ENCODE measurements at places on chromosomes 3 and 15.

DNA sequence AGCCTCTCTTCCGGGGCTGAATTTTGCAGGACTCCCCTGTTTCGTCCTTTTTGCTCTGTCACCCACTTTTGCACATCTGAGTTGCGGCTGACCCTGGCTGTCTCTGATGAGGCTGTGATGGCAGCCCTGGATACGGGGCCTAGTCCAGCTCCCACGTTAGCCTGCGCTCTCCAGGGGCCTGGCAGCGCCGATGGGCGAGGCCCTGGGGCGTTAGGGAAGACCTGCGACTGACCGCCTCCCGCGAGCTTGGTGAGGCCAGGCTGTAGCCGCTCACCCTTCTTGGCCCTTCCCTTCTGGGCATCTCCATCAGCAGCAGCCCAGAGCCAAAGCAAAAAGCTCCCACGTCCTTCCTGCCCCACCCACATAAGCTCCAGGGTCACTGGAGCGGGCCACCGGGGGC lies 85.2 kb downstream of the FBLN2 start:
- no peak for DNase-seq

DNA sequence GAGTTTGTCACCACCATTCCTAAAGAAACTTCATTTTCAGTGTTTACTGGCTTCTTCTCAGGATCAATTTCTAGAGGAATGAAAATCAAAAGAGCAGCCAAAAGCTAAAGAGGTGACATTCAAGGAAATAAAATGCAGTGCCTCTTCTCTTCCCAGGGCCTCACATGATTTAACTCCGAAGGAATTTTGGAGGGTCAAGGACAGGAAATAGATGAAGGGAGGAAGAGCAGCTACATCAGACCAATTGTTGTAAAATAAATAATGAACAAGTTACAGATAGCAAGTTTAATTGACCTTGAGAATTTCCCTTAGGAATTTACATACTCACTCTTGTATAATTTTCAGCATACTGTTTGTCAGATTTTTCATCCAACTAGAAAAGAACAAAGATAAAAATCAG lies 78.1 kb downstream of the LRRFIP2 start:
- no peak for DNase-seq

DNA sequence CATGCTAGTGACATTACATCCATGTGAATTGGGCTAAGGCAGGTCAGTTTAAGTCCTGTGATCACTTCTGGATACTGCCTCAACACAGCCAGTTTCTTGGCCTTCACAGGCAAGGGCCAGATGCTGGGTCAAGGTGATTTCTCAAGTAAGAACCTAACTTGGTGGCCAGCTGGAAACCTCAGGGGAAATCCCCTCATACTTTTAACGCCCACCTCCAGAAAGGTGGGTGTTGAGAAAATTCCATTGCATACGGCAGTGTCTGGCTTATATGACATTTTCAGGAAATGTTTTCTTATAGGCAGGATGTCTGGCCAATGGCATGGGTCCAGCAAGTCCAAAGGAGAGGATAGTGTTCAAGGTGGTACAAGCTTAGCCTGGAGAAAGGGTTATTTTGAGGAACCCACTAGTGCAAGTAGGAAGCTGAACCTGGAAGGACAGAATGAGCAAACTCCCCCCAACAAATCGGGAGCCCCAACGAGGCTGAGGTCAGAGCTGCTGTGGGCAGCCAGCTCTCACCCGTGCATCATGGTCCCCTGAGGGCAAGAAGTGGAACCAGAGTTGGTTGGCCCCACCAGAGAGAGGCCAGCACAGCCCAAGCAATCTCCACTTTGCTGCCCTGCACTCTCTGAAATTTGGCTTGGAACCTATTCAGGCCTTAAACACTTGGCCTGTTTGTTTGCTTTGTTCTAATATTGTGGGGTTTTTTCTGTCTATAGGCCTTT lies 135.4 kb downstream of the PDE8A start:
- no peak for DNase-seq

- peak; percentile 76 for DNase-seq
Observed at GRCh38 chr3:13189639-13190377, 116.6 kb upstream of the IQSEC1 start.

- DNase-seq: no peak
Observed at GRCh38 chr3:18526667-18527066, 101.5 kb upstream of the SATB1 start.

GRCh38 chr3:65776081-65776480 lies 262.6 kb downstream of the MAGI1 start:
- no peak for DNase-seq

DNA sequence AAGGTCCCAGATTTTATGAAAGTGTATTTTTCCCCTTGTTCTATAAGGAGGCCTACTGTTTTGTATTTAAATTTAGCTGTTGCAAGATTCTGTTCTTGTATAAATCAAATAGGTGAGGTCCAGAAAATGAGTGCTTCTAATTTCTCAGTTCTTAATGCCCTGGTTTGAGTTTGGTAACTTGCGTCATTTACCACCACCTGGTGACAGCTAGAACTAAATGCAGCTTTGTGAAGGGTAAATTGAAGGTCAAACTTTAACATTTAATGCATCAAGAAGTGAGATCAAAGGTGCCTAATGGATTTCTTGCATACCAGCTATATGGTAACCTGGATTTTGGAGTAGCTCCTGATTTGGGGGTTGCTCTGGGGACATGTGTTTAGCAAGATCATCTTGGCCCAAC lies 50.7 kb upstream of the POLR2M start:
- no peak for DNase-seq

- no peak for DNase-seq
Observed at GRCh38 chr3:73292220-73292619, 230.8 kb downstream of the EBLN2 start.

GRCh38 chr15:98532063-98532462 lies 116.3 kb upstream of the IGF1R start:
- DNase-seq: no peak

DNA sequence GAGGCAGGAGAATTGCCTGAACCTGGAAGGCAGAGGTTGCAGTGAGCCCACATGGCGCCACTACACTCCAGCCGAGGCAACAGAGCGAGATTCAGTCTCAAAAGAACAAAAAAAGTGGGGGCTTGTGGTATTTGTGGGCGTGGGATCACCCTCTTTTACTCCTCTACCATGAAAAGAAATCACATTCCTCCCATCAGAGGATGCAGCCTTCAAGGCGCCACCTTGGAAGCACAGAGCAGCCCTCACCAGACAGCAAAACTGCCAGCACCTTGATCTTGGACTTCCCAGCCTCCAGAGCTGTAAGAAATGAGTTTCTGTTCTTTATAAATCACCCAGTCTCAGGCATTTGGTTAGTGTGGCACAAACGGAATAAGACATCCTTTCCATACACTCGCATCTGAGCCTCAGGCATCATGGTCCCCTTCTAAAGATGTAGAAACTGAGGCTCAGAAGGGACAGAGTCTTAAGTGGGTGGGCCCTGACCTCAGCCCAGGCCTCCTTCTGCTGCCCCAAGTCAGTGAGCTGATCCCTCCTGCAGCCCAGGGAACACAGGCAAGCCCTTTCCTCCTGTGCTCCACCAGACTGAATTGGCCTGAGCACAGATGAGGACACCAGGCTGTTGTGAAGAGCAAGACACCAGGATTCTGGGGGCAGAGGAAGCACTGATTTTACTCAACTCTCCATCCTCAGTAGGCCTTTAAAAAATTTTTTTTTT lies 201.7 kb upstream of the LINGO1 start:
- DNase-seq: no peak

DNA sequence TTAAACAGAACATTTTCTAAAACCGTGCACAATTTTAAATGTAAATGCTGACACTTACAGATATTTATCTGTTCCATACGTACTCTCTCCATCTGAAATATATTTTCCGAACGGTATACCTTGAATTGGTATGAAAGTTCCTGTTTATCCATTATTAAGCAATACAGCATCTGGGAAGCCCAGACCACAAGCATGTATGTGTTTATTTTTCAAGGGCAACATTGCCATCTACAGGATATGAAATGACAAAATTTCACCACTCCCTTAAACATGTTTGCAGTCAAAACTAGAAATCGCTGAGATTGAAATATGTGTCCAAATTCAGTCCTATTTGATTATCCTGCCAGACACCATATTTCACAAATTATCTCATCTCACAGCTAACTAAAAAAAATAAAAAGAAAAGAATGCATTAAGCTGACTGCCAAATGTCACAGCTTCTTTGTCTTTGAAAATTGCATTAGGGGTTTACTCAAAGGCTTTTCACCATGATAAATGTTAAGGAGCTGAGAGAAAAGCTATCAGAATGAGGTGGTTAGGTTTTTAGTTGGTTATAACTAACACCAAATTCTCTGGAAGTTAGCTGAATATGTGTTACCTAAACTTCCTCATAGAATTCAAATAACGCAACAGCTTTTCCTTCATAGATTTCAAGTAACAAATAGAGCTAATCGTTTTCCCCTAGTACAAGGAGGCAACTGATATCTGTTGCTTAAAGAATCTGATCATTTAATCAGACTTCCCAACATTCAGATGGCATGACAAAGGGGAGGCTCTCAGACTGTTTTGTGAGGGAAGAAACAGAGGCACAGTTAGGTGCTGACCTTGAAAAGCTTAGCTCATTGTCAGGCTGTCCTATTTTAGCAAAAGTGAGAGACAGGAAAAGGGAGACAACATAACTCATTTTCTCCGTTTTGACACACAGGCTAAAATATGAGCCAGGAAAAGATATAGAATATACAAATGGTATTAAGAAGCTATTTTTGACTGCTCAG lies 533.1 kb downstream of the TBL1XR1 start:
- DNase-seq: peak; percentile 48

DNA sequence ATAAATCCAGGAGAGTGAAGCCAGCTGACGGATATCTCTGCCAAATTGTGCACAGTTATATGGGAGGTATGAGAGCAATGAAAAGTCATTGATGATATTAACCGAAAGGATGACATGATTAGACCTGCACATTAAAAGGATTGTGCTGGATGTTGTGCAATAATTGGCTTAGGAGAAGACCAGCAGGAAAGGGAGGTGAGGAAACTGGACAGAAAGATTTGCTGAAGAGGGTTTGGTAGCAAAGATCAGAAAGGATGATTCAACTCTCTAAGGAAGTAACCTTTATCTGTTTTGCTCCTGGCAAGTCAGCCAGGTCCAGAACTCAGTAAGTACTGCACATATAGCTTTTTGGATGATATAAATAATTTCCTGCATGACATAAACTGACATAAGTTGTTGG lies 704.7 kb downstream of the GRM7 start:
- no peak for DNase-seq

- peak; percentile 28 for DNase-seq
Observed at GRCh38 chr3:54967731-54968161, 39.9 kb upstream of the LRTM1 start.

GRCh38 chr3:64977308-64978100 lies 289.7 kb upstream of the ADAMTS9 start:
- DNase-seq: no peak

GRCh38 chr3:114510201-114510600 lies 216.4 kb downstream of the TIGIT start:
- DNase-seq: no peak

GRCh38 chr15:67606742-67607141 lies 64.2 kb downstream of the MAP2K5 start:
- DNase-seq: no peak

DNA sequence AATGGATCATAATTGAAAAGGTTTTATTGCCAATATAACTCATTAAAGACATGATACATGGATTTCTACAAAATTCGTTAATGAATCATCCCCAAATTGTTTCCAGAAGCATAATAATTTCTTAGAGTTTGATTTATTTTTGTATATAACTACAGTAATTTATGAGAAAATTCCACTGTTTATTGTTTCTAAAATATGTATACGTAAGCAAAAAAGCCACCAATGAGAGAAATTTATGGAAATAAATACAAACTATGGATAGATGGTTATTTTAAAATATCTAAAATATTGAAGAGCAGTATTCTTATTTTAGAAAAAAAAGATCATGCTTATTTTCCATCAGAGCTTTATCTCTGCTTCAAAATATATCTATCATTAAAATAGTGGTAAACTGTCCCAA lies 260.0 kb upstream of the ZNF385D start:
- no peak for DNase-seq

DNA sequence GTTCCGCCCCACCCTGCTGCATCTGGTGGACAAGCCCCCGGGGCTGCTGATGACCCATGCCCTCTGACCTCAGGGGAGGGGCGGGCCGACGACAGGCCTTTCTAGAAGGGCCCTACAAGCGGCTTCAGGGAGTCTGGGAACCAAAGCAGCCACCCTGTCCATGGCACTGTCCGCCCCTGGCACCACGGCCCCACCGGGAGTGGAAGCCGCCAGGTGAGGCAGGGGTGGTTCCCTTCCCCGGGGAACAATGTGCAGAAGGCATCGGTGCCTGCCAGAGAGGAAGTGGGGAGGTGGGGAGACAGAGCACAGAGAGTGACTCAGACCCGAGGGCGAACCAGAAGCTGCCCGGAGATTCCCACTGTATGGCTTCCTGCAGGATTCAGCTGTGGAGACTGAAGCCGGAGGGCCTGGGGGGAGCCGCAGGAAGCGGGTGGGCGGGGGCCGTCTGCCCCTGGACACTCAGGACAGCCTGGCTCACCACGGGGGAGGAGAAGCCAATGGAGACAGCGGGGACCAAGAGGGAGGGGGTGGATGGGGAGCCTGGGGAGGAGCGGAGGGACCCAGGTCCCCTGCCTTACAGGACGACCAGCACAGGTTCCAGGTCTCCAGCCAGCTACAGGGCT lies 134.0 kb downstream of the TPRA1 start:
- DNase-seq: peak; percentile 85
